ENCODE measurements at places on chromosomes 6 and 20.

DNA sequence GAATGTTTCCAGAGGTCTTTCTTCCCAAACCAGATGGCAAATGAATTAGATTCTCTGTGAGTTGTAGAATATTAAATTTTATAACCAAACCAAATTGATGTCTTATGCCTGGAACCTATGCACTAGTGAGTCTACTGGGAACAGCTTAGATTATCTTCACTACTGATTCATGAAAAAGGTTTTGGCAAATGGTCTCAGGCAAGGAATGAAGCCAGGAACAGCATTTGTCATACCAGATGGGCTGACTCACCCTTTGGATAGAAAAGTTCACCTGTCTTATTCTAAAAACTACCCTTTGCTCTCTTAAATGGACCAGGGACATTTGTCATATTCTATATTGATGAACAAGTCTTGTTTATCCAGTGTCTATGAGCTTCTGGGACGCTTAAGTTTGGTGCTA lies 135.4 kb upstream of the ECI2 start:
- no peak for DNase-seq

- DNase-seq: no peak
Observed at GRCh38 chr6:148516617-148517016, 174.0 kb downstream of the SASH1 start.

DNA sequence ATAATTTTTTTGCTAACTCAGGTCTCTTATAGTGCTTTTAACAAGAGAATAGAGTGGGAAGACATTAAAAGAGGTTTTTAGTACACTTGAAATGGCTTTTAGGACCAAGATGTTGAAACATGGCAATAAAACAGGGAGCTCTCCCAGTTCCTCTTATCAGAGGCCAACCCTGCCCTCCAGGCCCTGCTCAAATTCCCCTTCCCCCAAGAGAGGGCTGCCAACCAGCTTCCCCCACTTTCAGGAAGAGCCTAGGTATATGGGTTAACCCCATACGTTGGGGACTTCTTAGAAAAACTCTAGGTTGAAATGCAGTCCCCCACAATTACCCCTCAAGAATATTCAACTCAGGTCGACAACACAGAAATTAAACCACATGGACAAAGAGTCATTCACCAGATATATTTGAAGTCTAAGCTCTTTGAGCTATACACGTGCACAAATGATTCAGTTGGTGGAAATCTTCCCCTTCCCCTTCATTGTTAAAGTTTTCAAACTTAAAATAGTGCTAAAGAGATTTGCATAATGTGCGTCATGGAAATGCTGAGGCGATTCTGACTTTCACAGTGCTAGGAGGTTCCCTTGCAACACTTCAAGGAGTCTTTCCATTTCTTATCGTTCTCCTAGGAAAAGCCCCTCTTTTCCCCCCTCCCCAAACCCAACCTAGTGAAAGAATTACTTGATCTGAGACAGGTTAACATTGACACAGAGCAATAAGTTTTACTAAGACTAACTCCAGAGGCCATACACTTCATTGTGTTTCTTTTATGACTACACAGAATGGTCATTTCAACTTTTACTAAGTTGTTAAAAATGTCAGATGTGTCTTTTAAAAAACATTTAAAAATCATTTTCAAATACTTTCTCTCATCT lies 49.8 kb upstream of the ENPP5 start:
- DNase-seq: no peak

DNA sequence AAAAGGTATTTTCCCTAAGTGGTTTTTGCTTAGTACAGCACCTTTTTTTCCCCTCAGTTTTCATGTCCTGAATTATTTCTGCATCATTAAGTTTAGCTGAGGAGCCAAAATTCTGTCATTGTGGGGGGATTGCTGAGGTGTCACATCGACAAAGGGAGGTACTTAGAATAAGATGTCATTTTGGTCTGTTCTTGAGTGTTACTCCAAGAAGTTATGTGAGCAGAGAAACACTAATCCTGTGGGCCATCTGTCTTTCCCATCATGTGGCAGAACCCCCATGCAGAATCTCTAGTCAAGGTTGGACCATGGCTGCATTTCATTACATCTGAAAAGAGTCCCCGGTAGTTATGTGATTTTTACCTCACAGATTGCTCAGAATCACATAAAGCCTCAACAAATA lies 167.8 kb upstream of the CENPW start:
- no peak for DNase-seq

DNA sequence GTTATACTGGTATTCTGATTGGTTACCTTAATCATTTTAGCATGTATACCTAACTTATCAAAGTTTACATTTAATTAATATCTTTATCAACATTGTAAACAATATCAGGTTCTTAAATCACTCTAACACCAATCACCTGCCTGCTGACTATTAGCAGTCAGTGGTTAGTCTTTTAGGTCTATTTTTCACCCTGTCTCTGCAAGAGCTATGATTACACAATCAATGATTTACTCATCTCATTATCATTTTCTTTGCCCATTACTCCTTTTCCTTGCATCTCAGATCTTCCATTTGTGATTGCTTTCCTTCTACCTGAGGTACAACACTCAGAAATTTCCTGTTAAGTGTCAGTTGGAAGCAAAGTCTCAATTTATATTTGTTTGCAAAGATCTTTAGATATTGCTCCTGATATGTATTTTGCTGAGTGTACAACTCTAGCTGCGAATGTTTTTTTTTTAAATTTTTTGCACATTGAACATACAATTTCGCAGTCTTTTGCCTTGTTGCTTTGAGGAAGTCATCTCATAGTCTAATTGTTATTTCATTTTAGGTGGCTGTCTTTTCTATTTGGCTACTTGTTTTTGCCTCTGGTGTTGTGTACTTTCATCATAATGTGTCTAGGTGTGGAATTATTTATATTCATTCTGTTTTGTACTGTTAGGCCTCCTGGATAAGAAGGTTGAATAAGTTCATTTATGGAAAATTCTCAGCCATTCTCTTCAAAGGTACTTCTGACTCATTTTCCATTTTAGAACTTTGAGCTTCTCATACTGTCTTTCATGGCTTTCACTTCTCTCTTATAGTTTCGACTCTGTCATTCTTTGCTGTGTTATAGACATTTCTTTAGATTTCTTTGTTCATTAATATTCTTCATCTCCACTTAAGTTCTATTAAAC lies 104.9 kb upstream of the CEP162 start:
- DNase-seq: no peak

DNA sequence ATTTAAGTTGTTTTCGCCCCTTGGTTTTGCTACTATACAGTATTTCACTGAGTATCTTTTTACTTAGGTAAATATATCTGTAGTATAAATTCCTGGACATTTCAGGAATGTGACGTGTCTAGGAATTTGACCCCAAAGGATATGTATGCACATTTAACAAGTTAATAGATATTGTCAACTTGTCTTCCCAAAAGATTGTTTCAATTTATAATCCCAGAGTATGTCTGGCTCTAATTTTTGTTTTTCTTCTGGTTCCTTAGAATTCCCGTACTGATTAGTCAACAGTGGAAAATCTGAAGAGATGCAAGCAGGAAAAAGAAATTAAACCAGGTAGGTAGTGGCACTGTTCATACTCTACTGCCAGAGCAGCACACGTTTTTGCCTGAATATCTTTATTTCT lies 7.2 kb downstream of the PKIG start:
- DNase-seq: no peak

GRCh38 chr20:49100972-49101371 lies 54.9 kb downstream of the CSE1L start:
- no peak for DNase-seq

- DNase-seq: no peak
Observed at GRCh38 chr6:144583614-144583954, 298.4 kb downstream of the UTRN start.

DNA sequence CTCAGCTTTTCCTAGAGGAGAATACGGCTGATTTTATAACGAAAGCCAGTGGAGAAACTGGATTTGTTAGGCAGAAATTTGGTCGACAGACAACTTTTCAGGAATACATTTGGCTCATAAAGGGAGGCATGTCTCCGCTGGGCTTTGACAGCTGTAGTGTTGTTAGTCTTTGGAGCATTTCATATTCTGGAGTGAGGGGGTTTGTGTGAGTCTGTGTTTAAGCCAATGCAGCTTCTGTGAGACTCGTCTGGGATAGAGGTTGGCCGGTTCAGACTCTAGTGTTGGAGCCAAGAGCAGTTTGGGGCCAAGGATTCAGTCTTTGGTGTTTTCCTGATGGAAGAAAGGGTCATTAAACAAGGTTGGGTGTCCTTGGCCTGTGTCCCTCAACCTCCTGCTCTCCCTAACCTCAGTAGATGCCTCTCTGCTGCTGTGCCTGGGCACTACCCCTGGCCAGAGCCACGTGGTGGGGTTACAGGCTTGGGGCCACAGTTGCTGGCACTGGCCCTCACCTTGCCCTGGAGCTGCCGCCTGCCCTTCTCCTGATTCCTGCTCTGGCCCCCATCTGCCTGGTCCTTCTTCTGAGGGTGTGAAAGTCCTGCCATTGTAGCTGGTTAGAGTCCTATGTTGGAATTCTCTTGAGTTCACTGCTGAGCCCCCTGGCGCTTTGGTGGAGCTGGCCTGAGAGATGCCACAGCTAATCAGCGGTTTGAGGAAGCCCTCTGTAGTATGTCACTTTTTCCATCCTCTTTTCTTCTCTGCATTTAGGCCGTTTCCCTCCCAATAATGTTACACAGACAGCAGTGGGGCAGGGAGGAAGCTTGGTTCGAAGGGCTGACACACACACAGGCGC lies 6.9 kb downstream of the PTK7 start:
- no peak for DNase-seq

DNA sequence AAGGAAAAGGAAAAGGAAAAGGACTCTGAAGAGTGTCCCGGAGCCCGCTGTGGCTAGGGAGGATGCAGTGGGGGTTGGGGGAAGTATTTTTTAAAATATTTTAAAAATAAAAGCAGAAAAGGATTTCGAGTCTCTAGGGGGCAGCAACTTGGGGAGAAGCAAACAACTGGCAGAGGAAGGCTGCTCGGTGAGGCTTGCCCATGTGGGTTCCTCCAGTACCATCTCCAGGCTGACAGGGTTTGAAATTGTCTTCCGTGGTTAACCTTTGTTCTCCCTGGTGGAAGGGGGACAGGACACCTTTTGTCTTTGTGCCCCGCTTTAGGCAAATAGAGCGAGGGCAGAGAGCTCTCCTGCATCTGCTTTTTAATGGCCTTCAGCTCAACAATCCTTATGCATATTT lies 60.4 kb upstream of the SNX9 start:
- no peak for DNase-seq

DNA sequence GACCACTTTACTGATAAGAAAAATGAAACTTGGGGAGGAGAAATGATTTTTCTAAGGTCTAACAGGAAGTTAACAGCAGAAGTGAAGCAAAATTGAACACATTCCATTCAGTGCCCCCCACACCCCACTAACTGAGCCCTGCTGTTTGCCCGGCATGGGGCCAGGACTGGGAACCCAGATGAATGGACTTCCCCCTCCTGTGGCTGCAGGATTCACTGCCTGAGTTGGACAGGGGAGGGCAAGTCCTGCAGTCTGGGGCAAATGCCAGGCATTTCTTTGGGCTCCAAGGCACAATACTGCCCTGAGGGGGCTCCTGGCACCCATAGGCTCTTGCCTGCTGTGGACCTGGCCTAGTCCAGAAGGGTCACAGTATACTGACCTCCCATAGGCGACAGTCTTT lies 28.3 kb downstream of the FYN start:
- DNase-seq: no peak

- no peak for DNase-seq
Observed at GRCh38 chr20:38991814-38992704, 29.9 kb downstream of the DHX35 start.

Data from stimulated activated CD4-positive, alpha-beta T cell treated with anti-CD3 and anti-CD28 coated beads, Interleukin-1b, Interleukin-23, amount 100 ng/mL, for 1 hour (primary cell).